Gastroesophageal sphincter (tissue), 4 donors: ENCODE measurements at places on chromosomes 11 and 22.

DNA sequence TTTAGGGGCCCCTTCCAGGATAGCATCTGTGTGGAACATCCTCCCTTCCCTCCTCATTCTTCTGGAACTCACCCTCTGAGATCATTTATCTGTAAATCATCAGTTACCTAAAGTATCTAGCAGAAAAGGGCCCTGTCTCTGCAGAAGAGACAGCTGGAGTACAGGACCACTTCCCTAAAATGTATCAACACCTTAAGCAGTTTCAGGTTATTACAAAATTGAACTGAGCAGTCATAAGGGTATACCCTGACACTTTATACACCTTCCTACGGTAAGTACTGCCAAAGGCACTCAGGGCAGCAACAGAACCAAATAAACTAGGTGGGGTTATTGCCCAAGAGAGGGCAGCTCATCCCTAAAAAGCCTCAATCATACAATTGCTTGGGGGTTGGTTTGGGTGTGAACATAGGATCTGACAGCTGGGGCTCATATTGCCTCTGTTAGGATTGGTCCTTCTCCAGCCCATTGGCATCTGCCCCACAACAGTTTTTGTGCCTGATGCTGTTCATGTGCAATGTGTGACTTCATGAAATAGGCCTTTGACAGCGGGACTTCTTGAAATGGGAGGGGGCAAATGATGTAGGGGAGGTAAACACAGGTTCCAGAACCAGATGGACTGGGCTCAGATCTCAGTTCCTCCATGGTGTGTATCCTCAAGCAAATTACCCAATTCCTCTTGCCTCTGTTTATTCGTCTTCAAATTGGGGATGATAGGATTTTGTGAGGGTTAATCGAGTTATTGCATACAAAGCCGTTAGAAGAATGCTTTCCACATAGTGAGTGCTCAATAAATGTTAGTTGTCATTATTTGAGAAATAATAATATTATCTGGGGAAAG, 2.9 kb downstream of the POU2AF3 start:
- ATAC-seq = no peak

GRCh38 chr11:95354304-95354703, 123.3 kb upstream of the SESN3 start:
- ATAC-seq = no peak

- no peak for ATAC-seq
Observed at GRCh38 chr11:11742486-11742885, 99.3 kb upstream of the USP47 start.

- ATAC-seq = no peak
Observed at GRCh38 chr11:83054904-83055380, 16.8 kb downstream of the RAB30 start.

GRCh38 chr22:32531931-32532819, 57.6 kb downstream of the FBXO7 start:
- ATAC-seq = peak; percentile 75

DNA sequence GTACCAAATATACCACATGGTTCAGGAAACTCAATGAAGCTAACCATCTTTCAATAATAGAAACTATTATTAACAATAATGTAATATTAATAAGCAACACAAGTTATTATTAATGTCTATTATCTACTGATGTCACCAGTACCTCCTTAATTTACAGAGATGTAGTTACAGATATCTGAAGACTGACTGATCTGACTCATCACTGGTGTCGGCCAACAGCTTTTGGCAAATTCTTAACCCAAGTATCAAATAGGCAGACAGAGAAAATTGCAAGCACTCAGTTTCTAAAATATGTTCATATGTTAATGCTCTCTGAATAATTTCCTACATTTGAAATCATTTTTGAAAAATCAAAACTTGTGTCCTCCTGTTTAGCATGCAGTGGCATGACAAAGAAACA, 100.4 kb upstream of the DDI1 start:
- ATAC-seq = no peak

DNA sequence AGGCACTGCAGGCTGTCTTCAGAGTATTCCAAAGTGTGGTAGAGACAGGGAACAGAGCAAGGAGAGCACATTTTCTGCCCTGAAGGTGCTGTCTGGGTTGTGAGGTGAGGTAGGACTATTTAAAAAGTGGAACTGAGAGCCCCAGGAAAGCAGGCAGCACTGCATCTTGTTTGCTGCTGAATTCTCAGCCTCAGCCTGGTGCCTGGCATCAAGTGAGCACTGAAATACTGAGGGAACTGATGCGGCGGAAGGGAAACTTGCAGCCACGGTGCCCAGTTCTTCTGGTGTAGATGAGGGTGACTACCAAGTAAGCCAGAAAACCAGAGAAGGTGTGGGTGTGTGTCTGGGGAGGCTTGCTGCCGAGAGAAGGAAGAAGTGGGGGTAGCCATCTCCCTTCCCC, 59.5 kb downstream of the TNRC6B start:
- no peak for ATAC-seq

DNA sequence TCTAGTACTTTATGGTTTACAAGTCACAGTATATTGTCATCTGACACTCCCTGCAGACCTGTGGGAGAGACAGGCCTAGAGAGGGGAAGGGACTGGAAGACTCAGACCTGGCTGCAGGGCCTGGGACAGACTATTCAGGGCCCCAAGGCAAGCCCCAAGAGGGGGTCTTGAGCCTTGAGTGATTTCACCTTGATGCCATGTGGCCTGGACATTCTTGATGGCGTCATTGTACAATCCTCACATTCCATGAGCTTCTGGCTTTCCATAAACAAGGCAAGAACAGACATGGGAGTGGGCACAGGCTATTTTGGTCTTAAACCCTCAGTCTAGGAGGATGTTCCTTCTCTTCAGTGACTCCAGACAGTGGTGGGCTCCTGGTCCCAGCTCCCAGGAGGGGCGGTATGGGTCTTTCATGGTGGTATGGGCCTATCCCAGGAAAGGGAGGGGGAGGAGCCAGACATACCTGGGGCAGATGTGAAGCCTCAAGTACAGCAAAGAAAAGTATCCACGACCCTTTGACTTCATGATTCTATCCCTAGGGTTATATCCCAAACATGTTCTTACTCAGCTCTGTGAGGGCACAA, 1.8 kb upstream of the TBC1D10A start:
- ATAC-seq = no peak

DNA sequence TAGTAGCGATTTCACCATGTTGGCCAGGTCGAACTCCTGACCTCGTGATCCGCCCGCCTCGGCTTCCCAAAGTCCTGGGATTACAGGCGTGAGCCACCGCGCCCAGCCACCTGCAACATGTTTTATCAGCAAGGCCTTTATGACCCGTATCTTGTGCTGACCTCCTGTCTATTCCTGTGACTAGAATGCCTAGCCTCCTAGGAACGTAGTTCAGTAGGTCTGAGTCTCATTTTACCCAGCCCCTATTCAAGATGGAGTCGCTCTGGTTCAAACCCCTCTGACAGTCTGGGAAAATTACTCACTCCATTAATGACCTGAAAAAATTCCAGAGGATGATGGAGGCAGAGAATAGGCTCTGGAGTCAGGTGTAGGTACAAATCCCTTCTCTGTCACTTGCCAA, 30.0 kb upstream of the CXCR5 start:
- no peak for ATAC-seq

- no peak for ATAC-seq
Observed at GRCh38 chr11:44625759-44626523, 60.5 kb downstream of the CD82 start.

DNA sequence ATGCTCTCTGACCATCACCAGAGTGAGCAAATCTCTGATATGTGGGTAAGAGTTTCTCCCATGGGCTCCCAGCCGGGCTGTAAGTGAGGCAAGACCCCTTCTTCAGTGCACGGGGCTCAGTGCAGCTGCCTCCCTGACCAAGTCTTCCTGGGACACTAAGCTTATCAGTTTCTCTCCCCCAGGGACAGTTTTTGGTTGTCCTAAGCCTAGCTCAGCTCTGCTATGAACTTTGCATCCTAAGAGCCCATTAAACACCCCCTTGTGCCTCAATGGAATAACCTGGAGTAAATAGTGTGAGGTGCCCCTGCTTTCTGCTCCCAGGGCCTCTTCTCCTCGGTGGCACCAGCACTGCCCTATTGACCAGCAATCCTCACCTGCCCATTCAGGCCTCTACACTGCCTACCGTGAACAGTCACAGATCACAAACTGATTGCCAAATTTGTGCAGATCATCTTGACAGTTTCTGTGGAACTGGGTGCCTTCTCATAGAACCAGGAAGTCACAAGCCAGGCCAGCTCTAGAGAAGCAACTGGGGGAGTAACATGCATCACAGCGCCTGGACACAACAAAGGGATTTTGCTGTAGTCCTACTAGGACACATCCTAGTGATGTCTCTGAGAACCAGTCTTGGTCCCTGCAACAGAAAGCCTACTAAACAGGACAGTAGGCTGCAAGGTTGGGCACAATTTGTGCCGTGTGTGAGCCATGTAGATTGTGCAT, 19.5 kb upstream of the IGLL5 start:
- no peak for ATAC-seq

GRCh38 chr11:99548264-99548663, 527.5 kb downstream of the CNTN5 start:
- no peak for ATAC-seq

DNA sequence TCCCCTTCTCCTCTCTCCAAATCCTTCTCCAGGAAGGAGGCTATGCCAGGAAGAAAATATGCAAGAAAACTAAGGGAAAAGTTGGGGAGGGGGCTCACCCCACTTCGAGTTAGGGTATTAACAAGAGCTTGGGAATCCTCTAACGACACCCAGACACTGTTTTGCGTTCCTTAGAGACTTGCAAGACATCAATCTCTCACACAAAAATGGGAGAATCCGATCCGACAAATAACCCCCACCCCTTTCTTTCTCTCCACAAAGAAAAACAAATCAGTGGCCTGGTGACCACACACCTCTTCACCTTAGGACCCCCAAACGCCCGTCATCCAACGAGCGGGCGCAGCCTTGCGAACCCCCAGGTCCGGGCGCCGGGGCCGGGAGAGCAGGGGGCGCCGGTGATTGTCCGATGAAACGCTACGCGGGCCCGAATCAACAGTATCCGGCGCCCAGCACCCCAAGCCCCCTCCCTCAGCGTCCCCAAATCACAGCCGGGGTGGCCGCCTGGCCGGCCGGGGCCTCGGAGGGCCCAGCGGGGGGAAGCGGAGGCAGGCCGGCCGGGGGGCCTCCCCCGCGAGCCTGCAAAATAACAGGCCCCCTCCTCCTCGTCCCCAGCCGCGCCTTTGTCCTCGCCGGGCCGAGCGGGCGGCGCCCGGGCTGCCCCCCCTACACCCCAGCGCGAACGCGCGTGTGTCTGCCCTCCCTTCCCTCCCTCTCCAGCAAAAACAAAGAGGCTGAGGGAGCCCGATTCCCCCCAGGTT, 690 bp downstream of the CSNK1E start:
- peak; percentile 76 for ATAC-seq

GRCh38 chr11:65390996-65391395, 4.6 kb downstream of the FRMD8 start:
- ATAC-seq = no peak
